Activated naive CD8-positive, alpha-beta T cell treated with anti-CD3 and anti-CD28 coated beads for 36 hours (primary cell): ENCODE measurements at places on chromosomes 7 and 10. TPM values are rescaled to one million over a fixed set of nuclear protein-coding genes. Genes with fewer than 3 reads are reported as not detected.

INHBA gene
- total RNA-seq: not detected

CNTNAP2 gene
- total RNA-seq: 0.22 TPM

FAM204A gene
- 71.1 TPM for total RNA-seq

CALML5 gene
- total RNA-seq: not detected

ATRNL1 gene
- 1.0 TPM for total RNA-seq

UPF2 gene
- 35.8 TPM for total RNA-seq

POLR2J2 gene
- total RNA-seq: 6.5 TPM

HTR5A gene
- total RNA-seq: not detected

NYAP1 gene
- total RNA-seq: 0.29 TPM

SPDYE8 gene
- total RNA-seq: not detected

GRCh38 chr10:94077042-94077441 lies 83.3 kb downstream of the PLCE1 start:
- peaks cover 20% of the 10 kb centered on the region for H3K27me3 ChIP-seq
- no peaks in the 10 kb centered on the region for H3K36me3 ChIP-seq
- no peaks in the 10 kb centered on the region for H3K4me1 ChIP-seq
- DNase-seq: no peak

DNA sequence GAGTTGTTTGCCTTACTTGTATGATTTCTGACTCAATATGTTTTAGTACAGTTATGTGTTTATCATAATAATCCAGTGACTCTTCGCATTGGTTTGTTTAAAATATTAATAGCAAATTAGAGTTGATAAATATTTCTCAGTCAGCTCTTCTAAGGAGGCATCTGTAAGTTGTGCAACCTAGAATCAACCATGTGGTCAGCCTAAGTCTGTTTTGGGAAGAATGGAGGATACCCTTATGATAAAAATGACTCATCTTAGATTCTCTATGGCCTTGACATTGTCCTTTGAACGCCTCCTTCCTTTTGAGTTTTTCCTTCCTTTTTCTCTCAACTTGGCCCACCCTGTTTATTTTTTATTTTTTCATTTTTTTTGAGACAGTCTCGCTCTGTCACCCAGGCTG lies 18.8 kb downstream of the DNAJC9 start:
- H3K36me3 ChIP-seq: peaks cover 5% of the 10 kb centered on the region
- no peaks in the 10 kb centered on the region for H3K4me1 ChIP-seq
- DNase-seq: no peak
- no peaks in the 10 kb centered on the region for H3K27me3 ChIP-seq

DNA sequence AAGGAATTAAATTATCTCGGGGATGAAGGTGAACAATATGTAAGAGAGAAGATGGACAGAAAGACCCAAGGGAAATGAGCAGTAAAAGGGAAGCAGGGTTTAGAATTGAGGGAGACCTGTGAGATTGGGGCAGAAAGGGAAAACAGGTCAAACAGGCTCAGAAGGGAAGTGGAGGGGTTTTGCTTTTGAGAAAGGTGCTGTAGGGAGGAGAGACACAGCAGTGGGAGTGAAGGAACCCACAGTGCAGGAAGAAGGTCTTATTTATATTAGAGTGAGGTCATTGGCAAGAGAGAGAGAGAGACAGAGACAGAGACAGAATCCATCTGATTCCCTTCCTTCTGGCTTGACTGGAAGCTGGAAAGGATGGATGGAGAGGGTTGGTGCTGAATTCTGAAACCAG lies 3.5 kb upstream of the TCAF1 start:
- no peak for DNase-seq
- no peaks in the 10 kb centered on the region for H3K36me3 ChIP-seq
- no peak overlapping the region for H3K27ac ChIP-seq
- peaks cover 27% of the 10 kb centered on the region for H3K4me1 ChIP-seq
- H3K4me3 ChIP-seq: no peak overlapping the region

DNA sequence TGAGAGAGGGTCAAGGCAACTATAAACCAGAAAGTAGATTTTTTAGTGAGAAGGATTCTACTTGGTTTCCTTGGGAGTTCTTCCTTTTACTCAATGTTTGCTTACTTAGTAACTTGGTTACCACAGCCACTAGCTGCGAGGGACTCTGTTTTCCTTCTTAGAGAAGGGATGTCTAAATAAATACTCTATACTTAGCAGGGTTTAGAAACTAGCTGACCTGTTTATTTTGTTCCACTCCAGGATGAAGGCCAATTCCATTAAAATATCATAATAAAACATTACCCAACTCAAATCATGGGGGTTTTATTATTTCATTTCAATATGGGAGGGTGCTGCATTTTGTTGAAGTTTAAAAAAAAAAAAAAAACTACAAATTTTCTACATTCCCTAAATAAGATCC lies 87.3 kb downstream of the PPP1R3A start:
- no peaks in the 10 kb centered on the region for H3K36me3 ChIP-seq
- H3K27me3 ChIP-seq: no peaks in the 10 kb centered on the region
- no peak overlapping the region for H3K27ac ChIP-seq
- H3K4me3 ChIP-seq: no peak overlapping the region
- H3K4me1 ChIP-seq: no peaks in the 10 kb centered on the region
- DNase-seq: no peak

- H3K4me1 ChIP-seq: peaks cover 7% of the 10 kb centered on the region
- peaks cover 7% of the 10 kb centered on the region for H3K36me3 ChIP-seq
- no peak overlapping the region for H3K27ac ChIP-seq
These were observed 71.4 kb upstream of the ZNF722 start for GRCh38 chr7:63927261-63927660.

- H3K4me3 ChIP-seq: no peak overlapping the region
- no peaks in the 10 kb centered on the region for H3K27me3 ChIP-seq
- no peak overlapping the region for H3K27ac ChIP-seq
- H3K36me3 ChIP-seq: peaks cover 38% of the 10 kb centered on the region
These were observed 42.4 kb downstream of the ZNF487 start for GRCh38 chr10:43479275-43479674.

GRCh38 chr7:4878336-4879335 lies 4.9 kb downstream of the RADIL start:
- peaks cover 27% of the 10 kb centered on the region for H3K27me3 ChIP-seq
- no peak for DNase-seq
- no peak overlapping the region for H3K4me3 ChIP-seq

DNA sequence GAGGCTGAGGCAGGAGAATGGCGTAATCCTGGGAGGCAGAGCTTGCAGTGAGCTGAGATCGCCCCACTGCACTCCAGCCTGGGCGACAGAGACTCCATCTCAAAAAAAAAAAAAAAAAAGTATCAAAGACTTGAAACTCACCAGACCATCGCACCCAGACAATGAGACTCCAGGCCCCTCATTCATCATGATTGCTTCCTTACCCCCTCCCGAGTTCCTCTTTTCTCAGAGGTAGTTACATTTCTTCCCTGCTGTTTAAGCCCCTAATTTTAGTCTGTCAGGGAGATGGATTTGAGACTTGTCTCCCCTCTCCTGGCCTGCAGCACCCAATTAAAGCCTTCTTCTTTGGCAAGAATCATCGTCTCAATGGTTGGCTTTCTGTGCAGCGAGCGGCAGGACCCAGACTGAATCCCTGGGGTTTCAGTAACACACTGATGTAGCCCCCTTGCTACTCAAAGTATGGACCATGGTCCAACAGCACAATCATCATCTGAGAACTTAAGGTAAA lies 19.4 kb upstream of the TPST1 start:
- H3K27ac ChIP-seq: no peak overlapping the region
- no peak overlapping the region for H3K4me3 ChIP-seq
- no peak for DNase-seq
- no peaks in the 10 kb centered on the region for H3K27me3 ChIP-seq
- peaks cover 3% of the 10 kb centered on the region for H3K36me3 ChIP-seq
- H3K4me1 ChIP-seq: no peaks in the 10 kb centered on the region

DNA sequence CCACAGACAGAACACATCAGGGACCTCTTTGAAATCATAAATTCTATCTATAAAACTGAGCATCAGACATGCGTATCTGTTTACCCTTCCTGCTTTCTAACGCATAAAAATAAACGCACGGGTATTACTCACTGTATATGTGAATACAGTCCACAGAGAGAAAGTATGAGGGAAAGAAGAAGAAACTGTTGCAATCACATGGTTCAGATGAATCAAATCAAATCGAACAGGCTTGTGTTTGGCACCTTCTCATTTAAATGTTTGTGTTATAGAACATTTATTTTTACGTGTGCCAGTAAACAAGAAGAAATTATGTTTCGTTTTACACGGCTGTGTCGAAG lies 322.0 kb downstream of the FRMD4A start:
- peaks cover 11% of the 10 kb centered on the region for H3K27me3 ChIP-seq
- no peak for DNase-seq
- peaks cover 39% of the 10 kb centered on the region for H3K4me1 ChIP-seq
- peak overlapping the region; percentile 59 for H3K27ac ChIP-seq

DNA sequence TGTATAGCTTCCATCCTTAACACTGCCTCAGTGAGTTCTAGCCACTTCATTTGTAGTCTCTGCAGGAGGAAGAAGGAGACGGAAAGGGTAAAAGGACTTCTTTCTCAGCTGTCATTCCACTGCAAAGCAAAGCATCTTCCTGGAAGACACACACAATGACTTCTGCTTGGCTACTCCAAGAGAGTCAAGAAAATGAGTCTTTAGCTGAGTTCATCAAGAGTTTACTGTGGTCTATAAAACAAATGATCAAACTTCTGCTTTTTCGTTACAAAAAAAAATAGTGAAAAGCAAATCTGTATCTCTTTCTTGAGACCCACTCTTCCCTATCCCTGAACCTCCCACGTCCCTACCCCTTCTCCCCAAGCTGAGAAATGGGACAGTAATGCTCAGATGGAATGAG lies 205.0 kb upstream of the AHR start:
- no peak overlapping the region for H3K4me3 ChIP-seq
- no peaks in the 10 kb centered on the region for H3K27me3 ChIP-seq
- peaks cover 11% of the 10 kb centered on the region for H3K4me1 ChIP-seq
- DNase-seq: no peak
- H3K27ac ChIP-seq: no peak overlapping the region

DNA sequence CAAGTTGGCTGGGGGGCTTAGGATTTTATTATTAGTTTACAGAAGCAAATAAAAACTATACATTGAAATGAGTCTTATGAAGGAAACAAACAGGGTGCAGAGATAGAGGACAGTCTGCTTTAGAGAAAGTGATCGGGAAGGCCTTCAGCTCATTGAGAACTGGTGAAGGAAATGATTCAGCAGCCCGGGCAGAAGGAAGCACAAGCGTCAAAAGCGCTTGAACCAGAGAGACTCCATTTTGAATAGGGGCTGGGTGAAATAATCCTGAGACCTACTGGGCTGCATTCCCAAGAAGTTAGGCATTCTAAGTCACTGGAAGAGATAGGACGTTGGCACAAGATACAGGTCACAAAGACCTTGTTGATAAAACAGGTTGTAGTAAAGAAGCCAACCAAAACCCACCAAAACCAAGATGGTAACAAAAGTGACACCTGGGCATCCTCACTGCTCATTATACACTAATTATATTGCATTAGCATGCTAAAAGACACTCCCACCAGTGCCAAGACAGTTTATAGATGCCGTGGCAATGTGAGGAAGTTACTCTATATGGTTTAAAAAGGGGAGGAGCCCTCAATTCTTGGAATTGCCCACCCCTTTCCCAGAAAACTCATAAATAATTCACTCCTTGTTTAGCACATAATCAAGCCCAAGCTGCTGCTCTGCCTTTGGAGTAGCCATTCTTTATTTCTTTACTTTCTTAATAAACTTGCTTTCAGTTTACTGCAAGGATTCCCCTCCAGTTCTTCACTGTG lies 83.1 kb upstream of the MPP7 start:
- no peak overlapping the region for H3K4me3 ChIP-seq
- H3K4me1 ChIP-seq: peaks cover 16% of the 10 kb centered on the region
- H3K27ac ChIP-seq: no peak overlapping the region
- DNase-seq: no peak
- H3K36me3 ChIP-seq: no peaks in the 10 kb centered on the region

- H3K36me3 ChIP-seq: peaks cover 28% of the 10 kb centered on the region
- no peaks in the 10 kb centered on the region for H3K27me3 ChIP-seq
- DNase-seq: peak; percentile 56
These were observed 809 bp downstream of the C10orf143 start for GRCh38 chr10:130109796-130110245.

DNA sequence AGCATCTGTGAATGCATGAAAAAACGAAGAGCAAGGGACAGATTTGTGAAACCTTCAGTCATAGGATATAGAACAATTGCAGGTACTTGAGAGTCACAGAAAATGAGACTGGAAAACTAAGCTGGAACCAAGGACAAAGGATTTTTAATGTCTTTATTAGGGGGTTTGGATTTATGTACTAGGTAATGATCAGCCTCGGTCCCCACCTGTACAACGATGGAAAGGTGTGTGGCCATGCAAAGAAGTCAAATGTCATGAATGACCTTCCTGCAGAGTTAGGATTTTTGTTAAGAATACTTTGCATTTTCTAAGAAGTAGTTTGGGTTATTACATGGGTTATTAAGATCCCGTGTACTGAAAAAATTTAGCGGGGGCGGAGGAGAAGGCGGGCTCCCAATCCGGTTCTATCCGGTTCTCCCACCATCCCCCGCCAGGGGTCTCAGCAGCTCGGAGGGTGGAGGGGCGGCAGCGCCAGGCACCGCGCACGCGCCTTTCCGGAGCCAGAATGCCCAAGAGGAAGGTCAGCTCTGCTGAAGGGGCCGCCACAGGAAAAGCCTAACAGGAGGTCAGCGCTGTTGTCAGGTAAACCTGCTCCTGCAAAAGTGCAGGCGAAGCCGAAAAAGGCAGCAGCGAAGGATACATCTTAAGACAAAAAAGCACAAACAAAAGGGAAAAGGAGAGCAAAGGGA lies 327.5 kb upstream of the PLXDC2 start:
- H3K27ac ChIP-seq: peak overlapping the region; percentile 47
- DNase-seq: peak; percentile 28
- H3K4me3 ChIP-seq: peak overlapping the region; percentile 70
- H3K36me3 ChIP-seq: no peaks in the 10 kb centered on the region
- no peaks in the 10 kb centered on the region for H3K27me3 ChIP-seq

DNA sequence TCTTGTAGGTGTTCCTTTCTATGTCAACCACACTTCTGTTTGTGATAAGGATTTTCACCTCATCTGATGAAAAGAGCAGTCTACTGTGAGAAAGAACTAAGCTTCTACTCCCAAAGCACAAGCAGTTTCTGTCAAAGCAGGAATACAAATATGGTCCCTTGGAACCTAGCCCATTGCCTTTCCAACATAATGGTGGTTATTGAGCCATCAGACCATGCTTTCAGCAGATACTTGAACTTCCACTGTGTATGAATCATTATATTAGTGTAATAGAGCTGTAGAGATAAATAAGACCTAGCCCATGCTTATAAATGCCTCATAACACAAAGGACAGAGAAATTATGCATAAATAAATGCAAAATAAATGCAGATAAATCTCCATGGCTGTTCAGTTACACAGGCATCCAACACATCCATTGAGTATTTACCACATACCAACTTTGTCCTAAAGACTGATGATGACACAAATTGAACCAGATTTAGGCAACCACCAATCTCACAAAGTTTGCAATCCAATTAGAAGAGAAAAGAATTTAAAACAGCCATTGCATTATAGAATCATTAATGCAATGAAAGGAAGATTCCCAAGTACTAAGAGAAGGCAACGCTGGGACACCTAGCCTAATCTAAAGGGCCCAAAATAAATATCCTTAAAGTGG lies 729.4 kb upstream of the C7orf33 start:
- H3K4me3 ChIP-seq: no peak overlapping the region
- no peaks in the 10 kb centered on the region for H3K36me3 ChIP-seq
- no peak overlapping the region for H3K27ac ChIP-seq
- H3K27me3 ChIP-seq: no peaks in the 10 kb centered on the region

GRCh38 chr10:118276204-118276603 lies 65.9 kb downstream of the FAM204A start:
- no peak overlapping the region for H3K4me3 ChIP-seq
- DNase-seq: no peak
- peaks cover 17% of the 10 kb centered on the region for H3K27me3 ChIP-seq
- no peak overlapping the region for H3K27ac ChIP-seq

GRCh38 chr10:49600046-49600445 lies 10.1 kb upstream of the SLC18A3 start:
- H3K36me3 ChIP-seq: no peaks in the 10 kb centered on the region
- H3K27ac ChIP-seq: no peak overlapping the region
- H3K4me1 ChIP-seq: no peaks in the 10 kb centered on the region
- H3K27me3 ChIP-seq: peaks cover 26% of the 10 kb centered on the region
